HepG2 (cell line): ENCODE measurements at places on chromosomes 7 and 10.

GRCh38 chr10:31121757-31122577, 90.3 kb upstream of the ZNF438 start:
- no peaks in the 10 kb centered on the region for H3K4me1 ChIP-seq
- no peak overlapping the region for H3K4me3 ChIP-seq

- no peaks in the 10 kb centered on the region for H3K4me1 ChIP-seq
- H3K27ac ChIP-seq: no peak overlapping the region
- no peak for DNase-seq
- H3K4me3 ChIP-seq: no peak overlapping the region
- H3K27me3 ChIP-seq: no peaks in the 10 kb centered on the region
Measured at GRCh38 chr7:113246738-113247137, 128.4 kb upstream of the SMIM30 start.

- peaks cover 79% of the 10 kb centered on the region for H3K4me1 ChIP-seq
- H3K27me3 ChIP-seq: no peaks in the 10 kb centered on the region
- peak overlapping the region; percentile 93 for H3K27ac ChIP-seq
Measured at GRCh38 chr10:52756295-52756694, 16.3 kb downstream of the MBL2 start.

DNA sequence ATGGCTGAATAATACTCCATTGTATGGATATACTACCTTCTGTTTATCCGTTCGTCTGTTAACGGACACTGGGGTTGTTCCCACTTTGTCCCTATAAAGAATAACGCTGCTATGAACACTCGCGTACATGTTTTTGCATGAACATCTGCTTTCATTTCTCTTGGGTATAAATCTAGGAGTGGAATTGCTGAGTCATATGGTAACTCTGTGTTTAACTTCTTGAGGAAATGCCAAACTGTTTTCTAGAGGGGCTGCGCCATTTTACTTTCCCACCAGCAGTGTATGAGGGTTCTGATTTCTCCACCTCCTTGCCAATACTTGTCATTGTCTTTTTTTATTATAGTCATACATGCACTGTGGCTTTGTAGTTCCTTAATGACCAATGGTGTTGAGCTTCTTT, 20.6 kb upstream of the RASSF4 start:
- no peak overlapping the region for H3K4me3 ChIP-seq
- H3K36me3 ChIP-seq: no peaks in the 10 kb centered on the region
- no peak overlapping the region for H3K27ac ChIP-seq
- no peak for DNase-seq
- peaks cover 68% of the 10 kb centered on the region for H3K4me1 ChIP-seq

GRCh38 chr10:4767033-4767814, 58.8 kb upstream of the AKR1E2 start:
- DNase-seq: peak; percentile 3
- H3K27ac ChIP-seq: no peak overlapping the region
- peaks cover 13% of the 10 kb centered on the region for H3K4me1 ChIP-seq
- no peaks in the 10 kb centered on the region for H3K36me3 ChIP-seq
- 0 out of 3 replicates have a peak, but pooled peaks cover 4% of the 10 kb centered on the region for H3K27me3 ChIP-seq

DNA sequence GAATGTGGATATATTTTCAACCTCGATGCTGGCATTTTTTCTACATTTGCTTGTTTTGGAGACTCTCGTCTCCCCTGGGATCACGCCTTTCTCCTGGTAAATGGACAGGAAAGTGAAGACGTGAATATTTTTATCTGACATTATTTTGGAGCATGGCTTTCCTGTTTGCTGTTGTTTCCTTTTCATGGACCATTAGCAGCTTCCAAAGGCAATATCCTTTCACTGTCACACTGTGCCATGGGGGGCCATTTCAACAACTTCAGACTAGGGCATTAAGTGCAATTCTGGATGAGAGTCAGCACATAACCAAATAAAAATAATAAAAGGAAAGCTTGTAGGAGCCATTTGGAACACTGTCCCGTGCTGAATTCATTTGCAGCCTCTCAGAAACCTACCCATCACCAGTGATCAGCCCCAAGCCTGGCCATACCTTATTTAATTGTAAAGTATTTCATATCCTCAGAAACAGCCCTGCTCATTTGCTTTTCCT, 75.9 kb upstream of the NEUROD6 start:
- DNase-seq: no peak
- H3K27me3 ChIP-seq: no peaks in the 10 kb centered on the region
- H3K4me3 ChIP-seq: no peak overlapping the region
- no peaks in the 10 kb centered on the region for H3K36me3 ChIP-seq
- no peaks in the 10 kb centered on the region for H3K4me1 ChIP-seq

GRCh38 chr10:119845656-119846055, 27.0 kb downstream of the MCMBP start:
- H3K27ac ChIP-seq: no peak overlapping the region
- no peak for DNase-seq
- no peaks in the 10 kb centered on the region for H3K27me3 ChIP-seq
- H3K4me3 ChIP-seq: no peak overlapping the region
